Activated CD4-positive, alpha-beta T cell treated with anti-CD3 and anti-CD28 coated beads for 4 hours (primary cell): ENCODE measurements at places on chromosomes 1 and 21.

- DNase-seq = no peak
These were observed 9.1 kb downstream of the SYTL1 start for GRCh38 chr1:27350663-27351540.

DNA sequence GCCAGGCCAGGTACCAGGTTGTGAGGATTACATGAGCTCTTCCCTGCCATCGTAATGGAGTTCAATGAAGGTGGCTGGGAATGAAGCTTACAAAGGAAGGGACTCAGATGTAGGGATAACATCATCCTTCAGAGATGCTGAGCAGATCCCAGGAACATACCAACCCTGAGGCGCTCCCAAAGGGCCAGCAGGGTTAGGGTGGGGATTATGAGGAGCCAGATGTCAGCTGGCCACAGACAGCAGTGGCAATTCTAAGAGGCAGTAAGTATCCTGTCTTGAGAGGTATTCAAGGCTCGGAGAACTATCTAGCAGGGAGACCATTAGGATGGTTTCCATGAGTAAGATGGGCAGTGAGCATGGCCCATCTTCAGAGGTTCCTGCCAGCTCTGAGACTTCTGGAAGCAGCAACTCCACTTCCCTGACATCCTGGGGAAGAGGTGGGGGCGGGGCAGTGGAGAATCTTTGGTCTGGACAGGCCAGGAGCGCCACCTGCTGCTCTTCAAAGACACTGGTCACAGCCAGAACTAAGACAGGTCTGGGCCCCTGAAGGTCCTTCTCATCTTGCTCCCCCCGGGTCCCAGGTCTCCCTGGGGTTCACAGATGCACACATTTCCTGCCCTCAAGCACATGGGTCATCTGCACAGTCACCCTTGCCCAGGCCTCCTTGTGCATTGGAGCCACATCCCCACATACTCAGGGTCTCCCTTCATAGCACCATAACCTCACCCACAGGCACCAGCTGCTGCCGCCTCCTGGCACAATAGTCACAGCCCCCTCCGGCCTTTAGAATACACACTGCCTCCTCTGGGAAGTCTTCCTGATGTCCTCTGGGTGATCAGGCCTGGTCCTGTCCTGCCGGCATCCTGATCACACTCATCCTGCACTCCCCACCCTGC, 2.7 kb upstream of the SDC3 start:
- peak; percentile 46 for DNase-seq

GRCh38 chr1:203643213-203644045, 16.8 kb downstream of the ATP2B4 start:
- no peak for DNase-seq

DNA sequence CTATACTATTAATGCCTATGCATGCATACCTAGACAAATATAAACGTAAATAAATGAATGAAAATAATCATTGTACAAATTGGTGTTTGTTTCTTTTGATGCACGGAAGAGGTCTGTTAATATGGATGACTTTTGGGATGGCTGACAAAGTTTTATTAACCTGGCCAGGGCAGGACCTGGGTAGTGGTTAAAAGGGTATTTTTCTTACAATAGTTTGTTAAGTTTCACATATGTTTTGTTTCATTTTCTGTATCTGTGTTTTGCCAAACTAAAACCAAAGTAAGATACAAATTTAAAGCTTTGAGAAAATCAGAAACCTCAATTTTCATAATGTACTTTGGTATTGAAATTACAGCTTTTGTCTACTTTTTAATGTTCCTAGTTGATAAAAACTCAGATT, 222.7 kb upstream of the OLFM3 start:
- no peak for DNase-seq

GRCh38 chr1:216824511-216824910, 101.3 kb upstream of the ESRRG start:
- no peak for DNase-seq

- DNase-seq = no peak
These were observed 953 bp downstream of the PTPRU start for GRCh38 chr1:29237129-29237821.

DNA sequence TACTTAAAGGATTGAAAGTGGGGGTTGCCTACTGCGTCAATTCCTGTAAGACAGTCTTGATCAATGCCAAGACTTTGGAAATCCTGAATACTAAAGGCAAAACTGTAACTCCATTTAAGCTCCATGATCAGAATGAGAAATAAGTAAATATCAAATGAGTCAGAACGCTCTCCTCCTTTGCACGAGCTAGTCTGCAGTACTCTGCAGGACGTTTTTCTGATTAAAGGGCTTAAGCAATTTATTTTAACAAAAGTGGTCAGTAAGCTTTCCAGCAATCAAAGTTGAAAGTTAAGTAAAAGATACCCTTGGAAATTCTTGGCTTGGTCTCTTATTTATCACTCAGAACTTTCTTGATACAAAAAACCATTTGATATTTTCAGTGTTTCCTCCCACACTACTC, 35.7 kb upstream of the ARHGAP29 start:
- no peak for DNase-seq
